ENCODE measurements at places on chromosomes 7 and 10.

DNA sequence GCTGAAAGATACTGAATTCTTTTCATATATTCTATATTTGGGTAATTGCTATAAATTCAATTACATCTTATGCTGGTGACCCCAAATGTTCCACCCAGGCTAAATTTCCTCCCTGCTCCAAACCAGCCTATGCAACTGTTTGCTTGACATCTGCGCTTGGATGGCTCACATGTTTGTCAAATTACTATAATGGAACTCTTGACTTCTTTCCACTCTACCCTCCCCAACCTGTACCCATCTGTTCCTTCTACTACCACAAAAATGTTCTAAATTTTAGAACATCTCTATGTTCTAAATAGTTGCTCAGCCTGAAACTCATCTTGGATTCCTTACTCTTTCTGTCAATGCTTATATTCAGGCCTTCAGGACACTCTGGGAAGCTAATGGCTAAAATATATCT lies 249.9 kb upstream of the SMIM30 start:
- DNase-seq = no peak

DNA sequence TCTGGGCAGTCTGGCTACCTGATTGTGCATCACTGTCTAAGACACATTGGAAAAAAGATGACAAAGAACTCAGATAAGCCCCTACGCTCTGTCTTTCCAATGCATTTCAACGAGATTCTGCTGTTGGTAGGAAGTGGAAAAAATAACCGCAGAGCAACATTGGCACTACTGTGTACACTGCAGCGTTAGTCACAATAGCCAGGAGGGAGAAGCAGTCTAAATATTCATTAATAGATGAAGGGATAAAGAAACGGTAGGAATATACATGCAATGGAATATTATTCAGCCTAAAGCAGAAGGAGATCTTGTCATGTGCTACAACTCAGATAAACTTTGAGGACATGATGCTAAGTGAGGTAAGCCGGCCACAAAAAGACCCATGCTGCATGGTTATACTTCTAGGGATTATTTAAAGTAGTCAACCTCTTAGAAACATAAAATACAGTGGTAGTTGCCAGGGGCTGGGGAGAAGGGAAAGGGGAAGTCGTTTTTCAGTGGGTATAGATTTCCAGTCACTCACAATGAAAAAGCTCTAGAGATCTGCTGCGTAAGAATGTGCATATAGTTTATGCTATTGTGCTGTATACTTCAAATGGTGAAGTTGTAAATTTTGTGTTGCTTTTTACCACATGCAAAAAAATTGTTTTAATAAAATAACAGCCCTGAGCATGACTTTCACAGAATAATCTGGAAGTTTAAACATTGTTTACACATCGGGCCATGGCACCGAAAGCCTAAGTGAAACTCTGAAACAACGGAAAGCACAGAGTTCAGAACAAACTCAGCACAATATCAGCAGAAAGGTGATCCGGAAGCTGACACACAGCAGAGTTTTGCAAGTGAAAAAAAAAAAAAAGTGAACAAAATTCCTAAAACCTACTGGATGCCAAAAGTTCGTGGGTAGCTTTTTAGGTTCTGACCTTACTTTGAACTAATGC lies 40.1 kb downstream of the ELMO1 start:
- peak; percentile 14 for DNase-seq

GRCh38 chr10:100615241-100615640 lies 79.5 kb downstream of the HIF1AN start:
- DNase-seq = no peak

- DNase-seq = no peak
Measured at GRCh38 chr10:12670004-12670403, 320.7 kb downstream of the CAMK1D start.

- no peak for DNase-seq
Measured at GRCh38 chr10:131928248-131929095, 27.7 kb downstream of the PPP2R2D start.

DNA sequence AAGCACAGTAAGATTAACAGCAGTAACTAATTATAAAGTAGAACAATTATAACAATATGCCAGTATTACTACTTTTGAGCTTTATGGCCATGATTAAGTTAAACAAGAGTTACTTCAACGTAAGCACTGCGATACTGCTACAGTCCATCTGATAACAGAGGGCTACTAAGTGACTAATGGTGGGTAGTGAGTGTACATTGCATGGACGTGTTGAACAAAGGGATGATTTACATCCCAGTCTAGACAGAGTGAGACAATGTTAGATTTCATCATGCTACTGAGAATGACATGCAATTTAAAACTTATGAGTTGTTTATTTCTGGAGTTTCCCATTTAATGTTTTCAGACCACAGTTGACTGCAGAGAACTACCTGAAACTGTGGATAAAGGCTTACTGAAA lies 45.6 kb downstream of the TPST1 start:
- no peak for DNase-seq

DNA sequence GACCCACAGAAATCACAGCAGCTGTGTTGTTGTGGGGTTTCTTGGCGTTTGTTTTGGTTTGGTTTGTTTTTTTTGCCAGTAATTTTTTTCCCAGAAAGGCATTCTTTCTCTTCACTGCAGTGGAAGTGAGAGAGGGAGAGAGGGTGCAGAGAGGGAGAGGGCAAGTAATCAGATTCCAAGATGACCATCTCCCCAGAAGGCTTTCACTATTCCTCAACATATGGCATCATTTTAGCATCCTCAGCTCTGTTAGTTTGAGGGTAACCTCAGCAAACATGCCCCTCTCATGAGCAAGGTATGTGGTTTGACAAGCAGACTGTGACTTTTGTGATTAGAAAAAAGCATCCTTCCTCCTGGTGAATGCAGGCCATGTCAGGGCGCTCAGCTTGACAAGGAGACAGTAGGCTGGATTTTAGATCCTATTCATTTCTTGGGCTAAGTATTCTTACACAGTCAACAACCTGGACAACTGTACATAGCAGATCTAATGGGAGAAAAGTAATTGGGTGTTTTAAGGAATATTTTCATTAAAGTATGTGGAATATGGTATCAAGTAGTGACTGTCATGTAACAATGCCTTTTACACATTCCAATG lies 86.3 kb upstream of the PIK3CG start:
- DNase-seq = no peak

- DNase-seq = no peak
Measured at GRCh38 chr7:23205909-23206767, 24.3 kb downstream of the NUP42 start.

DNA sequence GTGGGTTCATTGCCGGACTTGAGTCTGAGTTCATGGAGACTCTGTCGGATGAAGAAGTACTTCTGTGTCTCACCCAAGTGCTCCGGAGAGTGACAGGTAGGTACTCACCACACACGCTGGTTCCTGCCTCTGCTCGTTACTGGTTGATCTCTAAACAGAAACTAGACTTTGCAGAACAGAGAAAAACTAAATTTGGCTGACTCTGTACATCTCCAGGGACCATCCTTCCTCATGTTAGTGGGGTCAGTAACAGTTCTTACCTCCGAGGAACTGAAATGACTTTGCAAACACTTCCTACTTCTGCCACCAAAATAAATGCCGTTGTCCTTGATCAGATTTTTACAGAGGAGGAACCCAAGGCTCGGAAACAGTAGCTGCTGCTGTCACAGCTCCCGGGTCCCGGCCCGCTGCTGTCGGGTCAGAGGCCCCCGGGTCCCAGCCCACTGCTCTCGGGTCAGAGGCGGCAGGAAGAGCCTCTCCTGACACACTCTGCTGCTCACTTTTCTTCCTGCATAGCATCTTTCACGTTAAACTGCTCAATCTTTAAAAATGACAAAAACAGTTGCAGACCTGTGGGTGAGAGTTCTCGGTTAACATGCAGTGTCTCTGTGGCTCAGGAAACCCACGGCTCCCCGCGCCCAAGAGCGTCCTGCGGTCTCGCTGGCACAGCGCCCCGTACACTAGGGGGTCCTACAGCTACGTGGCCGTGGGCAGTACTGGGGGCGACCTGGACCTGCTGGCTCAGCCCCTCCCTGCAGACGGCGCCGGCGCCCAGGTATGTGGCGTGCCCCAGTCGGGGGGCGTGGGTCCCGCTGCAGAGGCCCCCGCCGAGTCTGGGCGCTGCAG lies 4.8 kb upstream of the MTG1 start:
- DNase-seq = peak; percentile 29

DNA sequence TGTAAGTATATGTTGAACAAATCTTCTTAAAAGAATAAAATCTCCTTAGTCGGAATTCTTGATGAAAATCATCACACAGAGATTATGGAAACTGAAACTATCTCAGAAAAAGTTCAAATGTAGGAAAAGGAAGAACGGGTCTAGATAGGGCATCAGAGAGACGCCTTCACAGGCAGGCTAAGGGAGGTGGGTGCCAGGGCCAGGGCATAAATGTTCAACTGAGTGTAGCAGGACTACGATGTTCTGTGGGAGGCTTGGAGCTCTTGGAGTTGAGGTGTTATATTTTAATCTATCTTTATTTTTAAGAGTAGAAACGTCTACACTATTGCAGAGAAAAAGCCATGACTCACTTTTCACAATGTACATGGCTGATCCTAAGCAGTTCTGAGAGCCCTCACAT lies 101.2 kb downstream of the RSU1 start:
- no peak for DNase-seq

- no peak for DNase-seq
Measured at GRCh38 chr10:131032329-131033165, 279.0 kb downstream of the TCERG1L start.

GRCh38 chr7:111911166-111911961 lies 294.8 kb downstream of the DOCK4 start:
- DNase-seq = no peak

- DNase-seq = no peak
Measured at GRCh38 chr10:22455068-22455857, 110.0 kb downstream of the SPAG6 start.
